Right ventricle myocardium superior (tissue), 1 donor: ENCODE measurements at places on chromosomes 6 and 20.

- no peak for DNase-seq
Observed at GRCh38 chr6:35585658-35586057, 73.0 kb upstream of the TULP1 start.

- no peak for DNase-seq
Observed at GRCh38 chr6:168562576-168563151, 121.7 kb downstream of the SMOC2 start.

- DNase-seq, result no peak
Observed at GRCh38 chr6:18263418-18264218, 712 bp downstream of the DEK start.

- DNase-seq, result no peak
Observed at GRCh38 chr6:25050356-25050755, 114.6 kb upstream of the RIPOR2 start.

- DNase-seq, result no peak
Observed at GRCh38 chr6:26183237-26183580, 96.0 kb downstream of the HFE start.

- DNase-seq, result no peak
Observed at GRCh38 chr20:23144856-23145255, 58.7 kb upstream of the CD93 start.

GRCh38 chr20:4956200-4956810, 45.0 kb downstream of the SLC23A2 start:
- no peak for DNase-seq

GRCh38 chr20:23087587-23088251, 1.6 kb upstream of the CD93 start:
- no peak for DNase-seq

DNA sequence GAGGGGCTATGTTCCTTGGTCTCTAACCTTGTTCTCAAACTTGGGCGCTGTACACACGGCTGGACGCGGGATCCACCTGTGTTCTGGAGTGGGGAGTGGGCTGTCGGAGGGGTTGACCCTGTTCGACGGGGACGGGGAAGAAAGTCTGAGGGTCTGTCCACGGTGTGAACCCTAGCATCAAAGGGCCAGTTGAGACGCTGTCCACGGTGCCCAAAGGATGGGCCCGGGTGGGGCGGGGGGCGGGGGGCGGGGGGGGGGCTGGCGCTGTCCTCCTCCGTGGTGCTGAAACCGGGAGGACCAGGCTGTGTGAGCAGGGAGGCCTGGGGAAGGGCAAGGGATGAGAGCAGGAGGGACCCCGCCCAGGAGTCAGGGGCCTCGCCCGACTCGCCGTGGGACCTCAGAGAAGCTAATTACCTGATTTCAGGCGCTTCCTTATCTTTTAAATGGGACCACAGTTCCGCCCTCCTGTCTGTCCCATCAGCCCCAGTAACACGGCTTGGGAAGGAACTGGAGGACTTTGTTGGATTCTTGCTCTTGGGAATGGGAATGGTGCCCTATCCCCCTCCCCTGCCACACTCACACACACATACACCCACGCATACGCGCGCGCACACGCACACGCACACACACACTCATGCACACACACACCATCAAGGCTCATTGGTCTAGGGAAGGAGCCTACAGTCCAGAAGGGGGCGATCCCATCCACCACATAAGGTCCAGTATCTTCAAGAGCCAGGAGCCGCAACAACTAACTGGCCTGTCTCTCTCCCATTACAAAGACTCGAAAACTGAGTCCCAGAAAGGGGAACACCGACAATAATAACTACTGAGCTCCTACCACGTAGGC, 1.0 kb upstream of the VSTM2L start:
- DNase-seq, result no peak

DNA sequence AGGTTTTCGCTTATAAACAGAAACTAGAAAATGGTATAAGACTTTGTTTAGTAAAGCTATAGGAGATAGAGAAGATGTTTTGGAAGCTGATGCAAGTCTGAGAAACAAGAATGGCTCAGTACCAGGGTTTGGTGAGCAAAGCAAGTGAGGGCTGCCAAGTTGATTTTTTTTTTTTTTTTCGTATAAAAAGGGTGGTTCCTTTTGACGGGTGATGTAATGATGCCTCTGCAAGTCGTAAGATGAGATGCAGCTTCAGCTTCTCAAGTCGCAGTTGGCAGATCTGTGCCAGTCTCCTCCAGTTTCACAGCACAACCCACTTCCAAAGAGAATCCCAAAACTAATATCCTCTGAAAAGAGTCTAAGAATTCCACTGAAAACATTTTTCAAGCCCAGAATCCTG, 252.8 kb upstream of the CDH4 start:
- DNase-seq, result no peak

DNA sequence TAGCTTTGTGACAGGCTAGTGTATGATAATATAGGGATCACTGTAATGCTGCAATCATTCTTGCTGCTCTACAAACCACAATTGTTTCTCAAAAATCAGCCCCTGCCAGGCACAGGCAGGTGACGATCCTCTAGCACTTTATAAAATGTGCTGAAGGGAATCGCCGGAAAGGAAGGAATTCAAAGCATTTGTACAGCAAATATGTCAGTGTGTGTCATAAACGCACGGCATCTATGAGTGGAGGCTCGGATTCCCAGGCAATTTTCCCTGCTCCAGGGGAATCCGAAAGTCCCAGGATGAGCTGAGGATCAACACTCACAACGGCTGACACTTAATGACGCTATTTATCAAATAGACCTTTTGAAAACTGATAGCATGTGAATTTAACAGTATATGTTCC, 1.4 kb downstream of the PHACTR1 start:
- DNase-seq, result no peak

- no peak for DNase-seq
Observed at GRCh38 chr20:14860410-14860814, 523.0 kb upstream of the FLRT3 start.

- no peak for DNase-seq
Observed at GRCh38 chr6:66735106-66735890, 1028.3 kb upstream of the EYS start.

DNA sequence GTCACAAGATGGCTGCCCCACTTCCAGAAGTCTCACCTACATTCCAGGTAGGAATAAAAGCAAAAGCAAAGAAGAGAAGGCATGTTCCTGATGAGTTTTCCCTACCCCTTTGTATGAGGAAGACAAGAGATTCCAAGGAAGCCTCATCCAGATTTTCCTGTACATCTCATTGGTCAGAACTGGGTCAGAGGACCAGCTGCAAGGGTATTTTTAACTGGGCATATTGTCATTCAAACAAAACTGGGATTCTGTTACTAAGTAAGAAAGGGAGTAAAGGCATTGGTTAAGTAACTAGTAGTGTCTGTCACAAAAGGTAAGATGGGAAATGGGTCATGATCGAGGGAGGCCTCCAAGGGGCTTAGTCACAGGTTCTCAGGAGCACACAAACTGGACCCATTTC, 28.2 kb upstream of the RIMS4 start:
- DNase-seq, result no peak

DNA sequence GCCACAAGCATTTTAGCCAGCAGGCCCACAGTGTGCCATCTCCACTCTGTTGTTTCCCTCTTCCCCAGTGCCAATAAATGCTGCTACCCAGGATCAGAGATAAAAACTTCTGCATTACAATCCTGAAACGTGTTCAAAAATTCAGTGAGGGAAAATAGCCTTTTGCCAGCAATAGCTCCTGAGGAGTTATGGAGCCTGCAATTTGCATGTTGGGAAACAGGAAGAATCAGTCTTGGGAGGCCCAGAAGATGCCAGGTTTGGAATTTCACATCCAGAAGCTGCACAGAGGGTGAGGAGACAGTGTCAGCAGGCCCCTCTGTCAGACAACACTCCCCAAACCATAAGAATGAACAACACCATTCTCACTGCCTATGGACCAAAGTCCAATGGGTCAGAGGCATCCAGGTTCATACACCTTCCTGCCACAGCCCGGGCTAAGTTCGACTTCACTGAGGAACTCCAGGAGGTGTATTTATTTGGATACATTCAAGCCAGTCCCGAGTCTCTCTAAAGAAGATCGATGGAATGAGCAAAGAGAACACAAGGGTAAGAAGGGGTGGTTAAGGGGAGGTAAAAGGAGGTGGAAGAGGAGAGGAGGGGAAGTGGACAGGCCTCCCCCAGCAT, 20.8 kb downstream of the RRBP1 start:
- no peak for DNase-seq

- no peak for DNase-seq
Observed at GRCh38 chr6:4743062-4743461, 33.1 kb upstream of the CDYL start.

- DNase-seq, result no peak
Observed at GRCh38 chr20:5177071-5177470, 50.3 kb downstream of the CDS2 start.
